Activated naive CD4-positive, alpha-beta T cell (primary cell): ENCODE measurements at places on chromosomes 5 and 9.
A peak's percentile ranks its signal among the peaks of the same experiment; 100 is the strongest.

DNA sequence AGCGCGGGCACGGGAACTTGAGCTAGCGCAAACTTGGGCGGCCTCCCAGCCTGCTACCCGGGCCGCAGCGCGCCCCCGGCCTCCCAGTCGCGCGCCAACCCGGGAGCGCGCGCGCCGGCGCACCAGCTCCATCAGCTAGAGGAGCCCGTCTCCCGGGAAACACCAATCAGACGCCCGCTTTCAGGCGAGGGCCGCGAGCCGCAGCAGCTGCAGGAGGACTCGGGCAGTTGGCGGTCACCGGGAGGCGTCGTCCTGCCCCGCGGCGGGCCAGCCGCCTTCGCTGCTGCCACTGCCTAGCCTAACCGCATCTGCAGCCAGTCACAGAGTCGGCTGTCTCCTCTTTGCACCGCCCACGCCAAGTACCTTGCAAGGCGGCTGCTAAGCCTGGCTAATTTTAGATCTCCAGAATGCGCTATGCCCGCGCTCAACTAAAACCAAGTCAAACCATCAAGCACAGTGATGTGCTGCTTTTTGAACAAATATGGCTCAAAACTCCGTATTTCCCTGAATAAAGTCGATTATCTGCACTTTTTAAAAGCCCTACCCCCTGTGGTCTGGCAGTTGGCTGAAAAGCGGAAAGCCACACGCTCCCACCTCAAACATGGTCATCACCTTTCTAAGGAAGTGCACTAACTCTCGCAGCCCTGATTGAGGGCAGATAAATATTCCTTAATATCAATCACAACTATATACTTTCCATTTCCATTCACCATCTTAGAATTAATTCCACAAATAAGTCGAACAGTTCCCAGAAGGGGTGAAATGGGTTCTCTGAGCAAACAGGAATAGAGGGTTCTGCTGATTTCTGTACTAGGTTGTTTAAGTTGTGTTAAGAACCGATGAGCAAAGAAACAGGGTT, 221.8 kb downstream of the MEF2C start:
- DNase-seq = no peak

DNA sequence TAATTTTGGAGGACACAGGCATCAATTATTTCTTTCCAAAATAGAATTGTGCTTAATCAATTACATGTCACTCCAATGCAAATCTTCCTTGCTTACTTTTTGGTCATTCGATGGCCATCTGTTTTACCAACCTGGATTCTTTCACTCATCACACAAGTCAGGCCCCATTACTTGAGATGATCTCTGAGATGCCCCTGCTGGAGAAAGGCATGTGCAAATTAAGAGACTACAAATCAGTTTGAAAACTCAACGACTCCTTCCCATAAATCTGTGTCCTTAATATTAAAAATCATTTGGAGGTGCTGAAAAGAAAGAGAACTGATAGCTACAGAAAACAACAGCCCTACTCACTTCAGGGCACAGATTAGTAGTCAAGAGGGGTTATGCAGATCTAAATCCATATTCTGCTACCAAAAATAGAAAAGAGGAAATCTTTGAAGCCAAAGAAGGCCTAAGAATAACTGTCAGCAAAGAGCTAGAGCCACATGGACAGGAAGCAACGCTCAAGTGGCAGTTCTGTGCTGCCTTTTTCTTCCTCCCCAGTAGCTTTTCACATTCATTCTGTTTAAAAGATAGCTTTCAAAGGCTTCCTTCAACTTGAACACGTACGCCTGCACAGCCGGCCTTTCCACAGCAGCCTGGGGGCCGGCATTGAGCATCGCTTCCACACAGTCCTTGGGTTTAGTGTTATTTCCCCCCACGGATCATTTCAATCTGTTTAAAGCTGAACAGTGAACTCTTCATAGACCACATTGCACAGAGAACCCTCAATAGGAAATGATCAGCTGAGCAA, 79.3 kb upstream of the MAP3K1 start:
- DNase-seq = no peak

DNA sequence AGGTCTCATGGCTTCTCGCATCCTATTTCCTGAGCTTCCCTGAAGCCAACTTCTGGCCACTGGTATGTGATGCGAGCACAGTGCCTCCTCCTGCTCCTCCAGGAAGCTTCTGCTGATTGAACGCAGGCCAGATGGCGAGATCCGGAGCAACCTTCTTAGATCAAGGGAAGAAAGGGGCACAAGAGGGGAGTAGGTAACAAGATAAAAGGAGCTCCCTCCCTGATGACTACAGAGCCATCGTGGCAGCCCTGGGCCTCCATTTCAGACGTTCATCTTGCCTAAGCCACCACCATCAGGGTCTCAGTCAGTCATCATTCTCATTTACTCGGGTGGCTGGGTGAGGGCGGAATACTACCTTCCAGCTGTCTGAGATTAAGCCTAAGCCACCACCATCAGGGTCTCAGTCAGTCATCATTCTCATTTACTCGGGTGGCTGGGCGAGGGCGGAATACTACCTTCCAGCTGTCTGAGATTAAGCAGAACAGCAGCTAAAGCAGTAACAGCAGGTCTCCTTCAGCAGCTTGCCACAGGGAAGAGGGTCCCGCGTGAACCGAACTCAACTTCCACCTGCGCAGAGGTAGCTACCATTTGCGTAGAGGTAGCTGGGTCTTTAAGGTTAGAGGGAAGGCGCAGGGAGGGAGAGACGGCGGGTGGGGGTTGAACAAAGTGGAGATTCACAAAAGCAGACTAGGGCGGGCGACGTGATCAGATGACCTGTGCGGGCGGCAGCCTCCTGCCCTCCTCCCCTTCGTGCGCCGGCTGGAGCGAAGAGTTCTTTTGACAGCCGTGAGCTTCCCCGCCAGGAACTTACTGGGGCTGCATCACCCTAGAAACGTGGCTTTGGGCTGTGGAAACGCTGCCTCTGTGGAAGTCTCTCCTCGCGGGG, 27.9 kb upstream of the MGAT1 start:
- DNase-seq = peak; percentile 42

DNA sequence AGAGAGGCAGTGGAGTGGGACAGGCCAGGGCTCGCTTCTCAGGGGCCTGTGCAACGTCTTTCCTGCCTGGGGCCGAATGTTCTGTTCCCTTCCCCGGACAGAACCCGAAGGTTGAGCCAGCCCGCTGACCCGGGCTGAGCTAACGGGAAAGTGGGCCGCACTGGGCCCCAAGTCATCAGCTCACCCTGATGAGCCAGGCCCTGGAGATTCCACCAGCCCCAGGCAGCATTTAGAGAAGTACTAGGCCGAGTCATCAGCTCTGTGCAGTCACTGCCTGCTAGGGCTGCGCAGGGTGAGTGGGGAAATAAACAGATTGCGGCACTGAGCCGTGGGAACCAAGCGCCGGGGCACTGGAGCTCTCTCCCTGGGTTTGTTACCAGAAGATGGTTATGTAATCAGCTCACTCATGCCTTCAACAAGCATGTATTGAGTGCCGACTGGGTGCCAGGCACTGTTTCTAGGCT, 29.1 kb upstream of the DUSP1 start:
- no peak for DNase-seq

- DNase-seq = no peak
Measured at GRCh38 chr5:95915999-95916686, 45.5 kb downstream of the ELL2 start.

- no peak for DNase-seq
Measured at GRCh38 chr9:135819905-135820304, 87.4 kb downstream of the CAMSAP1 start.

GRCh38 chr5:91898898-91899297, 515.8 kb upstream of the ARRDC3 start:
- no peak for DNase-seq

DNA sequence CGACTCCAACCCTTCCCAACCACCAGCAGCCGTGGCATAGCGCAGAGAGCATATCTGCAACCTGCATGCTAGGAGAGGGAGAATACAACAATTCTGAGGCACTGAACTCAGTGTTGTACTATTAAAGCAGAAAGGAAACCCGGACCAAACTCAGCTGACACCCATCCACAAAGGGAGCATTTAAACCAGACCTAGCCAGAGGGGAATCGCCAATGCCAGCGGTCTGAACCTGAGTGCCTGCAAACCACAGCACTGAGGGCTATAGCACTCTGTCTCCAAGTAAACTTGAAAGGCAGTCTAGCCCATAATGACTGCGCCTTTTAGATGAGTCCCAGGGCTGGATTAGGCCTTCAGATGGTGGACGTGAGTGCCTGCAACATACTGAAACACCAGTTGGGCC, 494.4 kb upstream of the PTPRD start:
- no peak for DNase-seq

- DNase-seq = no peak
Measured at GRCh38 chr9:8857926-8858595, 1058.5 kb upstream of the DMAC1 start.

- no peak for DNase-seq
Measured at GRCh38 chr5:79743846-79744605, 54.4 kb downstream of the CMYA5 start.

DNA sequence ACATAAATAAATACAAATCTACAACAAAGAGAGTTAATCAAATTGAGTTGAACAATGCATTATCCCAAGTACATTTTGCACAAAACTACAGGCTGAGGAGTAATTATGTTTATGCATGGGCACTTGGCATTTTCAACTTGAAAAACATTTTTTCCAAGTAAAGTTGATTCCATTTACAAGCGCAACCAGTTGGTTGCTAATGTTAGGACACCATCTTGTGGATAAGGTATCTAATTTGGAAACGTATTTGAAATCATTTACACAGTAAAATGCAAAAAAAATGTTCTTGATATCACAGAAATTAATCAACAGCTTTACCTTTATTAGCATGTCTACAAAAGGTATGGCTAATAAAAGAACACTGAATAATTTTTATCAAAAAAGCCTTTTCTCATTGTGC, 18.8 kb downstream of the FTMT start:
- DNase-seq = no peak

DNA sequence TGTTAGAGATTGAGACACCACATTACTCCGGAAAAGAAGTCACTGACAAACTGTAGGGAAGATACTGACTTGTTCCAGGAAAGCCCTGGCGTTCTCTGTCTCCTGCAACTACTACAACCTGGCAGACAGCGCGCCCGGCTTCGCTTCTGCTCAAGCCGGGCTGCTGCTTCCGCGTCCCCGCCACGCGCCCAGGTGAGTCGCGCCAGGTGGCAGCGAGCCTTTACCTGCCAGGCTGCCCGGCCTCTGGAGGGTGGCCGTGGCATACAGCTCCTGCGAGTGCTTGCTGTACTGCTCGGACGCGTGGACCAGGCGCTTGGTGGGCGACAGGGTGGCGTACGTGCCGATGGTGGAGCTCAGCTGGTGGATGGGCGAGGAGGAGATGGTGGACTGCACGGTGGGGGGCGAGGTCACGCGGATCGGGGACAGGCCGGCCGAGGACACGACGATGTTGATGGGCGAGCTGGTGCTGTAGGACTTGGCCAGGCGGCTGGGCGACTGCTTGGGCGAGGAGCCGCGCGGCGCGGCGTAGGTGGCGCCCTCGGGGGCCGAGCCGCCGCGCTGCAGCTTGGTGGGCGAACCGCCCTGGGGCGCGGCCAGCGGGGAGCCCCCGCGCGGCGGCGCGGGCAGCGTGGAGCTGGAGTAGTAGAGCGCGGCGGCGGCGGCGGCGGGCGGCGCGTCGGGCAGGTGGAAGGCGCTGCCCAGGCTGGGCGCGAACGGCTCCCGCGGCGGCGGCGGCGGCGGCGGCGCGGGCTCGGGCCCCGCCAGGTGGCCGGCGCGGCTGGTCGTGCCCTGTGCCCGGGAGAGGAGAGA, 519.6 kb downstream of the CTNND2 start:
- peak; percentile 15 for DNase-seq

DNA sequence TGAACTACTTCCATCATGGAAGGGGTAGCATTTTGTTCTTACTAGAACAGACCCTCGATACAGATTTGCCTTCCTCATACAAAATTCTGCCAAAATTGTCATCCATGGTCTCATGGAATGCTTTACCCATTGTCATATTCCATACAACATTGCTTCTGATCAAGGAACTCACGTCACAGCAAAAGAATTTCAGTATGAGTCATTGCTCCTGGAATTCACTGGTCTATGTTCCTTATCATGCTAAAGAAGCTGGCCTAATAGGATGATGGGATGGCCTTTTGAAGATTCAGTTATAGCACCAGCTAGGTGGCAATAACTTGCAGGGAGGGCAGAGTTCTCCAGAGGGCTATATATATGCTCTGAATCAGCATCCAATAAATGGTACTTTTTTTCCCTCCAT, 18.2 kb upstream of the FNIP1 start:
- no peak for DNase-seq

- DNase-seq = no peak
Measured at GRCh38 chr5:120446068-120446492, 18.0 kb upstream of the PRR16 start.

GRCh38 chr9:27540502-27540901, 10.9 kb upstream of the MOB3B start:
- no peak for DNase-seq

GRCh38 chr5:170113522-170113900, 7.8 kb downstream of the FOXI1 start:
- DNase-seq = no peak

- no peak for DNase-seq
Measured at GRCh38 chr9:33272061-33272460, 7.2 kb downstream of the CHMP5 start.

- DNase-seq = no peak
Measured at GRCh38 chr5:140262221-140262620, 40.7 kb downstream of the PFDN1 start.

GRCh38 chr5:54518818-54519508, 1.4 kb downstream of the SNX18 start:
- no peak for DNase-seq

DNA sequence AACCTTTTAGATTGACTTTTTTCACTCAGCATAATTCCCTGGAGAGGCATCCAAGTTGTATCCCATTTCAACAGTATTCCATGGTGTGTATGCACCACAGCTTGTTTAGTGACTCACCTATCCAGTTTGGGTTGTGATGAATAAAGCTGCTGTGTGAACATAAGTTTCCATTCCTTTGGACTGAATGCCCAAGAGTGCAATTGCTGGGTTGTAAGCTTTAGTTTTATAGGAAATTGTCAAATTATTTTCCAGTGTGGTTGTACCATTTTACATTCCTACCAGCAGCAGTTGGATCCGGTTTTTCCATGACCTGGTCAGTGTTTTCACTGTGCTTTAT, 60.9 kb upstream of the TMED7 start:
- no peak for DNase-seq

DNA sequence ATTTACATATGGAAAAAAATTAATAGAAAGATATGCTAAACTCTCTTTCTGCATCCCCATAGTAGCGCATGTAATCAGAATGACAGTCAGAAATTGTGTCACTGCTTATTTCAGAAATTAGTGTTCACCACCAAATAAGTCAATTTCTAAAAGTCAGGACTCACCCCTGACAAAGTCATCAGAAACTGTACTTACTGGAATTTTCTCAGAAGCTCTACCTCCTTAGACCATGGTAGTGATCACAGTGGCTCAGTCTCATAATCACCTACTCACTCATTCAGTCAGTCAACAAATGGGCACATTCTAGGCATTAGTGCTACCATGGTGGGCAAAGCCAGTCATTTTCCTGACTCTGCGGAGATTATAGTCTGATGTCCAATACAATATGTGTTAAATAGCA, 22.0 kb downstream of the THBS4 start:
- DNase-seq = no peak

DNA sequence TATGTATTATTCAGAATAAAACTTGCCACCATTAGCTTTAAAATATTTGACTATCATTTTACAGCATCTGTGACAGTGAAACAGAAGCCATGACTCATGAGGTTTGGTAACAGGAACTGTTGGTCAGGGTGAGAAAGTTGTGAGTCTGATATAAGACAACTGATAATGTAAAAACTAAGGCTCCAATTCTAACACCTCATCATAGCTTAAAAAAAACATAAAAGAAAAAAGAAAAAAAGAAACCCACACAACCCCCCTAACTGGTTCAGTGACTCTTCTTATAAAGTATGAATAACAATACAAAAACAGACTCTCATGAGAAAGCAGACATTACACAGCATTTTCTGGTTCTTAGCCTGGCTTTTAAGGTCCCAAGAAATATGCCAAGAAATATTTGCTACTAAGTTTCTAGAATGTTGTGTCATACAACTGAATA, 85.8 kb downstream of the MRPS27 start:
- no peak for DNase-seq
